ENCODE measurements at places on chromosomes 1 and 21.
A peak's percentile ranks its signal among the peaks of the same experiment; 100 is the strongest.

DNA sequence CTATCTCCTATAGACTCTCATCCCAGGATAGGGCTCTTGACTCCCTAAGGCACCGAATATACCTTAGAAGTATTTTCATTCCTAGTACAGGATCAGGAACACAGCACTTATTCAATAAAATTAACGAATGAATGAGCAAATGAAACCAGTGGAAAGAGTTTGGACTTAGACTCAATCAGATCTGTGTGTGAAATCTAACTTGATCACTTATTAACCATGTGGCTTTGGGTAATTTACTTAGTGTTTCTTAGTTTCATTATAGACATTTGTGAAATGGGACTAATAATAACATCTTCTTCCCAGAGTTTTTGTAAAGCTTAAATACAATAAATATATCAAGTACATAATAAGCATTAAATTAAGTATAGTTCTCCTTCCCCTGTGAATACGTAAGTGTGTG is 230.1 kb downstream of the ADGRL2 start:
- DNase-seq: no peak

DNA sequence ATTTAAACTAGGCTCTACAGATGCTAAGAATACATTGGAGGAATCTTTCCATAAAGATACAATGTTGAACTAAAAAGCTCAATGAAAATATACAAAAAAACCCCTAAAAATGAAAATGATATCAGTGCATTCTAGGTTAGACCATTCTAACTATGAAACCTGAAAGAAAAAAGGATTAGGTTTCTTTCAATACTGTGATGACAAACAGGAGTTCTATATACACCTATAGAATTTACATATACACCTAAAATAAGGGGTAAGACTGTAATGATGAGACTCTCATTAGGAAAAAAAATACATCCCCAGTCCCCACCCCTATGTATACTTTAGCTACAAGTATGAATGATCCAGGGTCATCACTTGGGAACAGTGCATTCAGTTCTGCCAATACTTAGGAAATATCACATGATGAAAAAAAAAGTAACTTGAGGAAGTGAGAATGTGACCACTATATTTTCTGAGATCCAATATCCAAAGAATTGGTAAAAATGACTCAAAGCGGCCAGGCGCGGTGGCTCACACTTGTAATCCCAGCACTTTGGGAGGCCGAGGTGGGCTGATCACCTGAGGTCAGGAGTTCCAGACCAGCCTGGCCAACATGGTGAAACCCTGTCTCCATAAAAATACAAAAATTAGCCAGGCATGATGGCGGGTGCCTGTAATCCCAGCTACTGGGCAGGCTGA is 26.3 kb downstream of the SELENOF start:
- no peak for DNase-seq

- no peak for DNase-seq
Measured at GRCh38 chr21:14058566-14058965, 152.2 kb downstream of the LIPI start.

GRCh38 chr1:115168026-115168425 is 78.7 kb upstream of the TSPAN2 start:
- no peak for DNase-seq

DNA sequence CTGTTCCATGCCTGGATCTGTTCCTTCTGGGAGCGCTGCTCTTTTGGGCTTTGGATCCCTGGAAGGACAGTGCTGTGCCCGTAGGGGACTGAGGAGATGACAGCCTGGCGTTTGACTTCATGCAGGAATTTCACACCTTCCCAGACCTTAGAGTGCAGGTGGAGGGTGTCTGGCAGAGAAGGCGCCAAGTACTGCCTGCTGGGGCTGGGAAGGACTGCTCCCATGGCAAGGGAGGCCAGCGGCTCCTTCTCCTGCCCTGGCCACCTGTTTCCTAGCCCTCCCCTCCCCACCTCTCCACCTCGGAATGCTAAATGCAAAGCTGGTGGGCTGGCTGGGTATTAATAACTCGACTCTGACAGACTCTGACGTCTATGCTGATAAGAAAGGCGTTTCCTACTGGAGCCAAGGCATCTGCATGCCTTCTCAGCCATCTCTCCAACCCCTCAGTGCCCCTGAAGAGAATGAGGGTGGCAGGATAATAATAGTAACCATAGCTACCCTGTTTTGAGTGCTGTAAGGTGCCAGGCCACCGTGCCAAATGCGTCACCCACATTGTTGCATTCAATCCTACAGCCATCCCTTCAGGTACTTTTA is 17.5 kb upstream of the PDIK1L start:
- no peak for DNase-seq

GRCh38 chr1:154335025-154335714 is 9.8 kb downstream of the ATP8B2 start:
- DNase-seq: peak; percentile 96

DNA sequence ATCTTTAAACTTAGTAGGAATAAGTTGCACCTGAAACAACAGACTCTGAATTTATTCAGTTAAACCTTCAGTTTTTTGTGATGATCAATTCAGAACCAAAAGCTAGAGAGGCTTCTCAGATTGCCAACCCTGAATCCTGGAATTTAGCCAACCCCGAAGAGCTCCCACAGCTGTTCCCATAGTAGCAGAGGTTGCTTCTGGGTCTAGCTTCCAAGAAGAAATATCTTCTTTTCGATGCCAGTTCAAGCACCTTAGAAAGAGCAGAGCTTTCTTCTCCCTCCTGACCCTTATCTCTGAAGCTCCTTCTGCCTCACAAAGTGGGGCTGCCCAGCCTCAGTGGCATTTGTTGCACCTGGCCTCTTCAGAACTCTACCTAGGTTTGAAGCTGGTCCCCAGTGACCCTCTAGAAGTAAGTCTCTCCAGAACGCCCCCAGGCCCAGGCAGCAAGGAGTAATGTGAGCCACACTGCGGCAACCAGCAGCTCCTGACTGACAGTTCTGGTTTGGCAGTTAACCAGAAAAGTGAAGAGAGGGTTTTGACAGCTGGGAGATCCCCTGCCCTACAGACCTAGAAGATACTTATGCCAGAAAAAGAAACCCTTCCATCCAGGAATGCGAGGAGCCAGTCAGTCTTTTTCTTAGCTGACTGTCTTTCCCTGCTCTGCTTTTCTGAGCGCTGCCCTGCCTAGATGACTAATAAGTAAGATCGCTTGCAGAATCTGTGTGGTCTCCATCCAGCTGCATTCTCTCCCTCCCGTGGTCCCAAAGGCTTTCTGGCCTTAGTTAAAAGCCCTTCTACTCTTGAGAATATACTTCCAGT is 165.9 kb downstream of the ADGRL4 start:
- no peak for DNase-seq

GRCh38 chr1:75583282-75583681 is 27.6 kb downstream of the SLC44A5 start:
- DNase-seq: no peak

DNA sequence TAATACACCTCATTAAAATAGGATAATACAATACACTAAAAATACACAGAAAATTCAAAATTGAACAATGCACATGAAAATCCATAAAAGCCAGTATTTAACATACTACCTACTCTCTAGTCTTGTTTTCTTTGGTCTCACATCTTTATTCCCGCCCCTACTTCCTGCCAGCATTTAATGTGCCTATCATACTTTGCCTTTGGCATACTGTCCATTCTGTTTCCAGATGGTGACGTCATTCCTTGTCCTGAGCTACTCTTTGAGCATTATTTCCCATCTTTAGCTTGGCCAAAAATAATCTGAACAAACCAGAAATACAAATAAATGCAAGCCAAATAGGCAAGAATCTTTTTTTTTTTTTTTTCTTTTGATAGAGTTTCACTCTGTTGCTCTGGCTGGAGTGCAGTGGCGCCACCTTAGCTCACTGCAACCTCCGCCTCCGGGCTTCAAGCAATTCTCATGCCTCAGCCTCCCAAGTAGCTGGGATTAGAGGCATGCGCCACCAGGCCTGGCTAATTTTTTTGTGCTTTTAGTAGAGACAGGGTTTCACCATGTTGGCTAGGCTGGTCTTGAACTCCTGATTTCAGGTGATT is 4.4 kb downstream of the HFM1 start:
- DNase-seq: no peak

- DNase-seq: no peak
Measured at GRCh38 chr1:47564570-47564969, 126.7 kb downstream of the FOXD2 start.

Measured in activated T-cell treated with anti-CD3 and anti-CD28 coated beads for 1 hour (primary cell).